ENCODE measurements at places on chromosomes 5 and 9.

GRCh38 chr5:69245031-69245430 is 10.3 kb downstream of the CDK7 start:
- DNase-seq: no peak

DNA sequence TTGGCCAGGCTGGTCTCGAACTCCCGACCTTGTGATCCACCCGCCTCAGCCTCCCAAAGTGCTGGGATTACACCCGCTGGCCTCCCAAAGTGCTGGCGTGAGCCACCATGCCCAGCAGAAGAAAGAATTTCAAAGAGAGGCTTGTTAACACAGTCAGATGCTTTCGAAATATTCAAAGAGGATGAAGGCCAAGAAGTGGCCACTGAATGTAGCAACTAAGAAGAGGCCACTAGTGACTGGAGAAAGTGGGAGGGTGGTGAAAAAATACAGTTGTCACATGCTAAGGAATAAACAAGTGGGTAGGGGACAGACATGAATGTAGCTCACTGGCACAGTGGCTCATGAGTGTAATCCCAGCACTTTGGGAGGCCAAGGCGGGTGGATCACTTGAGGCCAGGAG is 13.0 kb upstream of the TPM2 start:
- DNase-seq: no peak

GRCh38 chr9:99237356-99237755 is 15.3 kb downstream of the SEC61B start:
- DNase-seq: no peak

- peak; percentile 67 for DNase-seq
Measured at GRCh38 chr9:6955251-6955921, 197.6 kb downstream of the KDM4C start.

GRCh38 chr5:164002628-164003027 is 497.2 kb downstream of the MAT2B start:
- no peak for DNase-seq

GRCh38 chr5:32541241-32541640 is 44.1 kb upstream of the SUB1 start:
- no peak for DNase-seq

- DNase-seq: no peak
Measured at GRCh38 chr5:116442095-116442534, 132.5 kb downstream of the SEMA6A start.

GRCh38 chr5:74153255-74153790 is 487.2 kb downstream of the ENC1 start:
- no peak for DNase-seq

DNA sequence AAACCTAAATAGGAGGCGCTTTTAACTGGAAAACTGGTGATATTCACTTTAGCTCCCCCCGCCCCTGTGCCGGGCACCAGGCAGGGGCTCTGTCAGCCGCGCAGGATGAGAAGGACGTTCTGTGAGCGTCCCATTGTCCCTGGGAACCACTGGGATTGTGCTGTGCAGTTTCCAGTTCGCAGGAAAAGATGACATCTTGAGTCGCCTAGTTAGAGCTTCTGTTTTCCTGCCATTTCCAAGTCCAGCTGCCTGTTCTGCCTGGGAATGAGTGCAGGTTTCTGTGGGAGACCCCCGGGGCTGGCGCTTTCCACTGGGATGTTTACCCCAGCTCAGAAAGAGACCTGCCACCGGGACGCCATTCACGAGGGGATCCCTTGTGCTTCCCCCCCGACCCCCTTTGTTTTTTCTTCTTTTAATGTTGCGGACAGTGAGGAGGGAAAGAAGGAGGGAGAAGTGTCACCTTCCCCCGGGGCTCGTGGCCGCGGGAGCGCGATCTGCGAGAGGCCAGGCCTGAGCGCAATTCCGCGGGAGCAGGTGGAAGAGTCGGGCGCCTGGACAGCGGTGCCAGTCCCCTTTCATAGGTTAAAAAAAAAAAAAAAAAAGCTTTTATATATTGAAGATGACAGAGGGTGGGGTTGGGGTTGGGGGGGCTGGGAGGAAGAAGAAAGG is 121.5 kb downstream of the RMI1 start:
- DNase-seq: peak; percentile 60

- no peak for DNase-seq
Measured at GRCh38 chr9:126357074-126357473, 30.4 kb downstream of the MVB12B start.

DNA sequence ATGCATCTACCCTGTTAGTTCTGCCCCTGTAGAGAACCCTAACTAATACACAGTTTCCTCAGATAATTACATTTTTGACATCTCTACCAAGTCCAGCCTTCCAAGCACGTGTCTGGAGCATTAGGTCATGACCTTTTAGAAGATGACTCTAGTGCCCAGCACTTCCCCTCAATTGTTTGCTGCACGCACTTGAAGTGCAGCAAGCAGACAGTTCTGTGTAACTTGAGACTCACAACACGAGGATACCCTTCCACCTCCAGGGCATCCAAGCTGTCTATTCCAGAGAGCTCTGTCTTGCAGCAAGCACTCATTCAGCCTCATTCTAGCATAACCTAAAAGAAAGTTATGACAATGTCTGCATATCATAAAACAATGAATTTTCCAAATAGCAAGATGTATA is 1410.5 kb upstream of the CDH18 start:
- DNase-seq: no peak

DNA sequence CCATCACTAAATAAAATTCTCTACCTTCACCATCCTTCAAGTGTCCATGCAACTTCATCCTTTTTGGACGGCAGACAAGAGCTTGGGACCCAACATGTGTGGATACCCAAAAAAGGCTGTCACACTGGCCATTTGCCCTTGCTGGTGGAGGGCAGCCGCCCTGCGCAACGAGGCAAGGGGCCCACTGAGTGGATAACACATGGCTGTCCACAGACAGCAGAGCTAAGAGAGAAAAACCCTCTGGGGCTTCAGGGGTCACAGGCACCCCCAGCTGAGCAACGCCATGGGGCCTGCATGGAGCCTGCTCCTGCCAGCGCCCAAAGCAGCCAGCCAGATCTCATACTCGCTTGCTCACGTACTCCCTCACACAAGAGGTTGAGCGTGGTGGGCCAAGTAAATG is 205.9 kb upstream of the NREP start:
- no peak for DNase-seq

GRCh38 chr5:14794583-14795230 is 76.9 kb downstream of the ANKH start:
- no peak for DNase-seq

GRCh38 chr5:170518277-170518676 is 14.5 kb downstream of the KCNIP1 start:
- DNase-seq: no peak

- no peak for DNase-seq
Measured at GRCh38 chr5:110545716-110546115, 180.8 kb downstream of the TMEM232 start.

- DNase-seq: no peak
Measured at GRCh38 chr9:98607152-98607551, 101.6 kb downstream of the GABBR2 start.

GRCh38 chr5:111211341-111211740 is 12.8 kb upstream of the CAMK4 start:
- no peak for DNase-seq

DNA sequence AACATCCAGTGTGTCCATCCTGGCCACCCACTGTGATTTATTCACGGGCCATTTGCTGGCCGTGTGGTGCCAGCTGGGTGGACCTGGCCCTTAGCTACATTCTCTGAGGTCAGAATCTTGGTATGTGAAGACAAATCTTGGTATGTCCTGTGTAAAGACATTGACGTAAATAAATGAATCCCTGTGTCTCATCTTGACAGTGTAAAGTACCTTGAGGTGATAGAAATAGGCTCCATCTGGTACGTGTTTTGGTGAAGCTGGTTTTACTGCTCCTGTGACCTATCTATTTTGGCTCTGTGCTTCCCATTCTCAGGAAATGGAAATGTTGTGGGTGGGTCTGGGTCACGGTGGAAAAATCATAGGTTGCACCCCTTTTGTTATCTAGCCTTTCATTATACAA is 245.4 kb upstream of the ANKH start:
- no peak for DNase-seq

- no peak for DNase-seq
Measured at GRCh38 chr5:177361418-177362291, 3.9 kb downstream of the RGS14 start.

GRCh38 chr5:170479484-170479883 is 24.3 kb upstream of the KCNIP1 start:
- DNase-seq: no peak
